ENCODE measurements at places on chromosomes 5 and 9.

DNA sequence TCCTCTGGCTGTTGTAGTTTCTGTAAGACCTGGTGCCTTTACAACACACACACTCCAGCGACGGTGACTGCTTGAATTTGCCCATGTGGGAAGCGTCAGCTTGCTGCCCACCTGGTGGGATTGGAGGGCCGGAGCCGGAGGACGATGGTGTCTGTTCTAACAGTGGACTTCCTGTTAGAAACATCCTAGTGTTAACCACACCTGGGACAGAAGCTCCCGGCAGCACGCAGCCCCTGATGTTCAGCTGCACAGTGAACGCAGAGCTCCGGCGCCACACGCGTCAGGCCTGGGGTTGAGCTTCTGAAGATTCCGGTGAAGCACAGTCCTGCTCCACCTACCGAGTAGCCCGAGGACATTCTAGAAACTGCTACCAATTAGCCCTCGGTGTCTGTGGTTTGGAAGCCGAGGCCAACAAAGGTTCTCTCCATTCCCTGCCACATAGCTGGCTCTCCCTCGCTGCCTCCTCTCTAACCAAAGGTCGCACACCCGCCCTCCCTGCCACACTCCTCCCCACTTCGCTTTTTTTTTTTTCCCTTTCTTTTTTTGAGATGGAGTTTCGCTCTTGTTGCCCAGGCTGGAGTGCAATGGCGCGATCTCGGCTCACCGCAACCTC lies 14.4 kb downstream of the PMPCA start:
- no peak for DNase-seq

- DNase-seq, result no peak
These were observed 58.5 kb downstream of the PSD2 start for GRCh38 chr5:139854029-139854605.

- DNase-seq, result no peak
These were observed 9.9 kb upstream of the PLEKHG4B start for GRCh38 chr5:82097-82496.

DNA sequence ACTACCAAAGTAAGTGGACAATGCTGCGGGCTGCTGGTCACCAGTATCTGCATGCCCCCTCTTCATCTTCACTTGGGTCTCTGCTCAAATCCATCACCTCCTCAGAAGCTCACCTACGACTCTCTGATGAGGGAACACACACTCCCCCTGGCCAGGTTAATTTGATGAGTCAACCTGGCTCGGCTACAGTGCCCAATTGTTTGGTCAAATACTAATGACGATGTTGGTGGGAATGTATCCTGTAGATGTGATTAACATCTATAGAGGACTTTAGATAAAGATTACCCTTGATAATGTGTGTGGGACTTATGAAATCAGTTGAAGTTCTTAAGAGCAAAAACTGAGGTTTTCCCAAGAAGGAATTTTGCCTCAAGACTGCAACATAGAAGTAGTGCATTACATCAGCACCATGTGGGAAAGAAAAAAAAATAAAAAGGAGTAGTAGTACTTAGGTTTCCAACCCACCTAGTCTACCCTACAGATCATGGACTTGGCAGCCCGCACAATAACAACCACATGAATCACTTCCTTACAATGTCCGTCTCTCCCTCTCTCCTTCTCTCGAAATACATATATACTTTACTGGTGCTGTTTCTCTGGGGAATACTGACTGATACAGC lies 467.3 kb downstream of the DNAH5 start:
- DNase-seq, result no peak

GRCh38 chr9:79581794-79582193 lies 10.0 kb downstream of the TLE4 start:
- DNase-seq, result no peak

- DNase-seq, result no peak
These were observed 157.6 kb downstream of the TTC39B start for GRCh38 chr9:15149450-15149849.

DNA sequence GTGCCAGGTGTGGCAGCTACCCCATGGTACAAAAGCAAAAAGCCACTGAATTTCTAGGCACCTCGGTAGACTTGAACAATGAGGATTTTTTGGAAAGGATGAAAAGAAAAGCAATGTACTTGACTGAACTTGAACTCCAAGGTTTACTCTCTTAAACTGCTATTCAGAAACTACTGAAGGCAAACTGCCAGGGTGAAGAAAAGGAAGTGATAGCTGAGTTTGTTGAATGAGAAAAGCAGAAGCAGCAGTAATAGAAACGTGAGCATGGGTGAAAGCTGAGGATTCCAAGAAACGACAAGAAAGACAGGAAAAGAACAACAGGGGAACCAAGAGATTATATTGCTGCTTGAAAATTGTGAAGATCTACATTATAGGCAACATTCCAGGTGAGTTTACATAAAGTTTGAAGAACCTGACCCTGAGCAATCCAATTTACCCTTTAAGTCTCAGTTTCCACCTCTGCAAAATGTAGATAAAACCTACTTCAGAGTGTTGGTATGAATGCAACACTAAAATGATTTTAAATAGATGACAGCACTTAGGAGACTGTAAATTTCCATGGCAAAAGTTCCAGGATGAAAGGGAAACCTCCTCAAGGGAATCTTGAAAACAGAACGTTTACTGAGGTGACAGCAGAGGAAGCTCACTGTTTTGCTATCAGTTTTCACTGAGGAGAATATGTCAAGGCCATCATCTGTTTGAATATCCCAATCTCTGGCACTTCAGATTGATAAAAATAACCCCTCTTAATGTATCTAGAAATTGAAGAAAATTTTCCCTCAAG lies 245.8 kb downstream of the SPATA31D1 start:
- no peak for DNase-seq

GRCh38 chr5:54438620-54439389 lies 16.7 kb upstream of the HSPB3 start:
- DNase-seq, result no peak

DNA sequence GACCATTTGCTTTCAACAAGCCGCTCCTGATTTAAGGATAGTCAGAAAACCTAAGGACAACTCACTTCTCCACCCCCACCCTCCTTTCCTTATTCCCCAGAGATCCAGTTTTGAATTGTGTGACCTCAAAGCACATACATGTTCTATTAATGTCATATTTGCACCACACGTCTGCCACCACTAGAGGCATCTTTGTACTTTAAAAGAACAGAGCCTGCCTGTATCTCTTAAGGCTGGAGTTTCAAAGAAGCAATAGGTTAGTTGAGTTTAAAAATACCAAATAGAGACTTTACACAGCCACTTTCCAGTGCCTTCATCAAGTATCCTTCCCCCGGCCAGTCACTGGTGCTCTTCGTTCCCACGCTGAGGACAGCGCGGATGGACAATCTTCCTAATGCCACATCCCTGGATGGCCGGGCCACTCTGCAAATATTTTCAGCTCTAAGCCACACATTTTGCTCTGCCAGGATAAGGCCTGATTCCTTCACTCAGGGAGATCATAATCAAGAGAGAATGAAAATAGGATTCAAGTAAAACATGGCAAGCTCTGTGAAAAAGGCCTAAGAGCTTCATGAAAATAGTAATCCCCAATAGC lies 146.3 kb downstream of the SNCAIP start:
- no peak for DNase-seq

- DNase-seq, result no peak
These were observed 94.7 kb downstream of the YTHDC2 start for GRCh38 chr5:113608113-113608596.

DNA sequence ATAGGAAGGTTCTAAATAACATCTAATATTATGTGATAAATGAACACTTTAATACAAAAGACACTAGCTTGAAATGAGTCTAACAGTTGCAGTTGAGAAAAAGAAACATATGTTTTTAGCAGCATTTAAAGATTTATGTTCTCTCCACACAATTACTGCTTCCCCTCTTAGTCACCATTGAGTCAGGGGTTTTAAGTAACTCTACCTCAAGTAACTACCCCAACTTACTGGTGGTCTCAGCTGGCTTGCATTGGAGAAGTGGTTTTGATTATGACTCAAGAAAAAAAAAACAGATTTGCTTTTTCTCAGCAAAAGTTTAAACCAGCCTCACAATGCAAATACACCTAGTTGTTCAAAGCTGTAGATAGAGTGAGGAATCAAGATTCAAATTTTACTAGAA lies 1216.5 kb upstream of the CDH9 start:
- no peak for DNase-seq

GRCh38 chr9:112009656-112010055 lies 113.0 kb downstream of the UGCG start:
- no peak for DNase-seq

- no peak for DNase-seq
These were observed 71.2 kb upstream of the CNTLN start for GRCh38 chr9:17063535-17064135.

- DNase-seq, result no peak
These were observed 103.3 kb downstream of the EDIL3 start for GRCh38 chr5:84281383-84281782.

DNA sequence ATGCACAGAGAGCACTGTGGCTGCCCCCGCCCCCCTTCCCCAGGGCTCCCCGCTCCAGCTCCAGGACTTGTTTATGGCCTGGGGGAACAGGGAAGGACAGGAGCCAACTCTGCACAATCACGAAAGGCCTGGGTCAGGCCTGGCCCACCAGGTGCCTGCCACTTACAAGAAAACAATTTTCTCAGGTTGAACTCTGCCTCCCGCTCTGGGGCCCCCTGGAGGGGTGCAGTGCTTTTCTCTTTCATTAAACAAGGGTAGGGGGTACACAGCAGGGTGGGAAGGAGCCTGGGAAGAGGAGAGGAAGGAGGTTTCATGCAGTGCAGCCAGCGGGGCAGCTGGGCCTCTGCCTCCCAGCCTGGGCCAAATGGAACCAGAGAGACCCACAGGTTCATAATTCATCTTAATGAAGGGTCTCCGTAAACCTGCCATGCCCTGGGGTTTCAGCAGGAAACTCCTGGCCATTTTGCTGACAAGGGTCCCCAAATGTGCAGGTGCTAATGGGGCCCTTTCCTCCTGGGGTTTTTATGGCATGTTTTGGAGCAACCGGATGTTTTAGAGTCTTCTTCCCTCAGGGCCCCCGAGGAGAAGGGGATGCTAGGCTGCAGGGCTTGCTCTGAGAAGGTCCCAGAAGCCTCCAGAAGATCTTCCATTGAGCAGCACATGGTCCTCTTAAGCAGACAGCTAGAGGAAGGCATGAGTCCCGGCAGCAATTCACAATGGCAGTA lies 219.8 kb downstream of the SLIT3 start:
- DNase-seq, result no peak

DNA sequence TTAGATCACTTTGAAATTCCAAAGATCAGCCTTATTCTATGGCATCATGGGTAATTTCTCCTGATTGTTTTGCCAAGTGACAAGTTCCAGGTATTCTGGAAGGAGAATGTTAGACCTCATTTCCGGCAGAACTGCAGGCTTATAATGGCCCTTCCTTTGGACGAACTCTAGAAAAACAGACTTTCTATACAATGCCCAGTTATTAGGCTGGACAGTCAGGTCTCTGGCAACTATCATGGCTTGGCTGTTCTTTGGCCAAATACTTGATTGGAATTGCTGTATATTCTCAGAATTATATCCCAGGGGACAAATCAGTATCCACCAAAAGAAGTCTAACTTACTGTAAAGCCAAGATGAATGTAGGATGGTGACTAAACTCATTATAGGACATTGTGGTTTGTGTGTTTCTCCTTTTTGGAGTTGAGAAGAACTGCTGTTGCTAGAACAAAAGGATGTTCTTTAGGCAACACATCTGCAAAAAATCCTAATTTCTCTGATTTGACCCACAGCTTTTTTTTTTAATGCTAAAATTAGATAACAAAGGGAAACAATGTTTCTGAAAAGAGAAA lies 69.0 kb downstream of the ADAMTSL1 start:
- DNase-seq, result no peak

DNA sequence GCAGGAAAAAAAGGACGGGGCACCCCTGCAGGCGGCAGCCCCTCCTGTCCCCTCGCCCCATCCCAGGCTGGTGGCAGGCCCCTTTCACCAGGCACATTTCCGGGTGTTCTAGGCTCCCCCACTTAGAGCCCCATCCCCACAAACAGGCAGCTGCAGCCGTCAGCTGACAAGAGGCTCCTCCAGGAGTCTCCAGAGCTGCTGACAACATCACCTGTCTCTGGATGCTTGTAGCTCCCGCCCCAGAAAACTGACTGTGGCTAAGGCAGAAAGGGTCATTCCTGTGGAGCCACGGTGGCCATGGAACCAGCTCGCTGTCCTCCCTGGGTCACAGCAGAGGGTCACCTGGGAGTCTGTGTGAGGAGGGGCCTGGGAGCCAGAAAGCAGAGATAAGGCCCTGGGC lies 50.9 kb downstream of the HMCN2 start:
- DNase-seq, result no peak

GRCh38 chr5:171990713-171991015 lies 15.8 kb downstream of the FBXW11 start:
- DNase-seq, result no peak

- no peak for DNase-seq
These were observed 1.6 kb downstream of the BASP1 start for GRCh38 chr5:17219006-17219422.

GRCh38 chr5:140340605-140341121 lies 5.7 kb downstream of the HBEGF start:
- no peak for DNase-seq

DNA sequence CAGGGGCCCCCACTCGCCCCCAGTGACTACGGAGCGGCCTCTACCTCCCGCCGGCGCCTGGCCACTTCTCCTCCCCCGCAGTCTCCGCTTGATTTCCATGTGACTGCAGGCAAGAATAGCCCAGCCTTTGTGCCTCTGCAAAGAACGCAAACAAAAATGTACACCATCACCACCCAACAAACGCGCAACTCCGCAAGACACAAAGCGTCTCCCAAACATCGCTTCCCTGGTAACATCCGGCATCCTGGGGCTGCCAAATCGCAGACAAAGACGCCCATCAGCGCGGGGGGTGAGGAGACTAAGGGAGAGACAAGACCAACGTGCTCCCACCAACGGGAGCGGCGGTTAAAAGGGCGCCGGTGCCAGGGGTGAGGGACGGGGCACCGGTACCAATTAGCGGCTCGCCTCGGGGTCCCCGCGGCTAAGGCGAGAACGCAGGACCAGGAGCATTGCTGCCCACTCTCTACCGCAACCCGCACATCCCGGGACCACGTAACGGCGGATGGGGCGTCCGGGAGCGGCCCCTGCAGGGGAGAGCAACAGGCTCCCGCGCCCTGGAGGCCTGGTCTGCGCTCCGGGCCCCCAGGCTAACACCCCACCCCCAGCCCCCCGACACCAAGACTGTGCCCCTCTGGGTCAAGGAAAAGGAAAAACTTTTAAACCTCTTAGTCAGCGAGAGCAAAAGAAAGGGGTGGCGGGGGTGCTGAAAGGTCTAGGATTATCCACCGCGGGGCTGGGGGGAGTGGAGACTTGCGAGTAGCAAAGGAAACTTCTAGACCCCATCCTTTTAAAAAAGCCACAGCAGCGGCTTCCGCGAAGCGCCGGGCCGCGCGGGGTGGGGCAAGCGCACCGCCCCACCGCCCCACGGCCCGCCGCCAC lies 885 bp downstream of the MPDZ start:
- DNase-seq, result no peak

Data from activated T-helper 1 cell treated with anti-CD3 and anti-CD28 coated beads, Interleukin-2, amount 50 U/mL, for 16 hours (primary cell).